ENCODE measurements at places on chromosomes 13 and 19. TPM values are rescaled to one million over a fixed set of nuclear protein-coding genes. Genes with fewer than 3 reads are reported as not detected.

ZNF446 gene
- 19.3 TPM for total RNA-seq

GRCh38 chr19:29622166-29623070 lies 16.3 kb downstream of the POP4 start:
- no peak for DNase-seq

- no peak for DNase-seq
Measured at GRCh38 chr19:8571006-8571411, 6.2 kb downstream of the MYO1F start.

DNA sequence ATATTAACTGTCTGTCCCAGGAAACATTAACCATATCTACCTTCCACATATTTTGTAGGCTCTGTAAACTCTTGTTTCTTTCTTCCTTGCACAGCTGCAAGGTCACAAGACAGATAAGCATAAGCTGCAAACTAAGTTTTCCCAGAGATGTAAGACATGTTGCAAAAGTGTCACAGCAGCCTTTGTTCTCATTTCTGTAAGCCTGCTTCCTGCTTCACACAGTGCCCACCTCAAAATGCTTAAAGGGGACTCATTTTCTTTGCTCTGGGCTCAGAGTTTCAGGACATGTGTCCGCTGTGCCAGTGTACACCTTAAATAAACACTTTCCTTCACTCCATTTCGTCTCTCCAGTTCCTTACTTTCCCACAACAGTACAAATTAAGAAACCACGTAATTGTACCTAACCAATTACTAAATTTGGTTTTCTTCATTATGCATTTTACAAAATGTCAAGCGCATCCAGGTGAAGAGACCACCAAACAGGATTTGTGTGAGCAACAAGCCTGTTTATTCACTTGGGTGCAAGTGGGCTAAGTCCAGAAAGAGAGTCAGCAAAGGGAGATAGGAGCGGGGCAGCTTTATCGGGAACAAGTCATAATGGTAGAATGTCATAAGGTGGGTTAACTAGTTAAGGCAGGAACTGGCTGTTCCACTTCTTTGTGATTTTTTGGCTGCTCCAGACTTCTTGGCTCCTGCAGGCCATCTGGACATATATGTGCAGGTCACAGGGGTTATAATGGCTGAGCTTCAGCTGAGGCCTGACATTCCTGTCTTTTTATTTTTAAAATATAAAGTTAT lies 12.7 kb upstream of the ZNF431 start:
- DNase-seq: no peak

GRCh38 chr19:55641426-55642152 lies 787 bp downstream of the ZNF580 start:
- no peak for DNase-seq

METTL21C gene
- 0.39 TPM for total RNA-seq

ETV2 gene
- total RNA-seq: 0.59 TPM

- no peak for DNase-seq
Measured at GRCh38 chr19:48922548-48923490, 10.7 kb upstream of the DHDH start.

B3GNT8 gene
- 7.8 TPM for total RNA-seq

DNA sequence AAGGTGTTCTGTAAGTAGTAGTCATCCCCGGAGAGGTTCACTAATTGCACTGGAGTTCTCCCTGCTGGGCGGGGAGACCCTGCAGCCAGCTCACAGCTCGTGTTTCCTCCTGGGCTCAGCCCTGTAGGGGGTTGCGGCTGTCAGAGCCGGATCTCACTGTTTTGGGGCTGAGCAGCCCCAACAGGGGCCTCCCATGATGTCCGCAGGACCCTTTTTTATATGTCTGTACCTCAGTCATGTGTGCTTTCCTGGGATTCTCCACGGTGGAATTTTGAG lies 130.2 kb upstream of the MCF2L start:
- DNase-seq: no peak

RFPL4AL1 gene
- not detected for total RNA-seq

ICAM5 gene
- 1.4 TPM for total RNA-seq

VSTM1 gene
- total RNA-seq: 0.28 TPM

LILRA1 gene
- 0.99 TPM for total RNA-seq

DNA sequence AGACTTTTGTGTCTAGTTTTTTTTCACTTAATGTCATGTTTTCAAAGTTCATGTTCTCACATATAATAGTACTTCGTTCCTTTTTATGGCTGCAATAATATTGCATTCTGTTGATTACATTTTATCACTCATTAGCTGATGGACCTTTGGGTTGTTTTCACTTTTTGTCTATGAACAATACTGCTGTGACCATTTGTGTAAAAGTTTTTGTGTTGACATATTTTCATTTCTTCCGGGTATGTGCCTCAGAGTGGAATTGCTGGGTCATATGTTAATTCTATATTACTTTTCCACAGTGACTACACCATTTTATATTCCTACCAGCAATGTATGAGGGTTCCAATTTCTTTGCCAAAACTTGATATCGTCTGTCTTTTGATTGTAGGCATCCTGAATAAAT lies 85.8 kb upstream of the MLNR start:
- no peak for DNase-seq

DNA sequence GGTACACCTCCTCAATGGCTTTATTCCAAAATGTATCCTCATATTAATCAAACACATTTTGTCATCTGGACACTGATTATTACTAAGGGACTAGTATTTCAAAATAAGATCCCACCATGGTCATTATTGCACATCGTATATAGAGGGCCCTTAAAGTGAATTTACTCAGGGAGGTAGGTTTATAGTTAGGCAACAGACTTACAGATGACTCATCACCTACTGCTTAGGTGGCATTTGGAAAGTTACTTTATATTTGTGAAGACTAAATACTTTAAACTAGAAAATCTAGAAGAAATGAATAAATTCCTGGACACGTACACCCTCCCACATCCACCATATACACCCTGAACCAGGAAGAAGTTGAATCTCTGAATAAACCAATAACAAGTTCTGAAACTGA lies 353.0 kb downstream of the KCTD12 start:
- DNase-seq: no peak

DNA sequence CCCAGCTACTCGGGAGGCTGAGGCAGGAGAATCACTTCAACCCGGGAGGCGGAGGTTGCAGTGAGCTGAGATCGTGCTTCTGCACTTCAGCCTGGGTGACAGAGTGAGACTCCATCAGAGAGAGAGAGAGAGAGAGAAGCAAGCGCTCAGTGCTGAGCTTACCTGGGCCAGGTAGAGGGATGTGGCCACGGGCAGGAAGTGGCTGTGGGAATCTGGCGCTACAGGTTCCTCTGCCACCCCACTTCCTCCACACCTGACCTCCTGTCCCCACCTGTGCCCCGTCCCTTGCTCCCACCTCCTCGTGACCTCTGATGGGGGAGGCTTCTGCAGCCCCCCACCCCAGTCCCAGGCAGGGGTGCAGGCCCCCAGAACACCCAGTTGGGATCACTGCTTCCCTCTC lies 1.0 kb upstream of the NCCRP1 start:
- no peak for DNase-seq

GRCh38 chr13:80630685-80631121 lies 289.8 kb upstream of the SPRY2 start:
- no peak for DNase-seq

GRCh38 chr13:71459708-71460107 lies 407.3 kb downstream of the DACH1 start:
- DNase-seq: no peak

Data from spinal cord (tissue), 10 donors.